ENCODE measurements at places on chromosomes 5 and 9.

GRCh38 chr5:113606298-113607134 lies 93.0 kb downstream of the YTHDC2 start:
- DNase-seq: peak; percentile 69

DNA sequence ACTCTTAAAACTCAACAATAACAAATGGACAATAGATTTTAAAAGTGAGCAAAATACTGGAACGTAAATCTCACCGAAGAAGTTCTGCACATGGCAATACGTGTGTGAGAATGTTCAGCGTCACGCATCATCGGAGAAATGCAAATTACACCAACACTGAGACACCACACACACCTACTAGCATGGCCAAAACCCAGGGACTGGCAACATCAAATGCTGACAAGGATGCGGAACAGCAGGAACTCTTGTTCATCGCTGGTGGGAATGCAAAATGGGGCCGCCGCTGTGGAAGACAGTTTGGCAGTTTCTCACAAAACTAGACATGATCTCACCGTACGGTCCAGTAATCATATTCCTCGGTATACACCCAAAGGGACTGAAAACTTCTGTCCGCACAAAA lies 21.6 kb upstream of the CLPTM1L start:
- no peak for DNase-seq

DNA sequence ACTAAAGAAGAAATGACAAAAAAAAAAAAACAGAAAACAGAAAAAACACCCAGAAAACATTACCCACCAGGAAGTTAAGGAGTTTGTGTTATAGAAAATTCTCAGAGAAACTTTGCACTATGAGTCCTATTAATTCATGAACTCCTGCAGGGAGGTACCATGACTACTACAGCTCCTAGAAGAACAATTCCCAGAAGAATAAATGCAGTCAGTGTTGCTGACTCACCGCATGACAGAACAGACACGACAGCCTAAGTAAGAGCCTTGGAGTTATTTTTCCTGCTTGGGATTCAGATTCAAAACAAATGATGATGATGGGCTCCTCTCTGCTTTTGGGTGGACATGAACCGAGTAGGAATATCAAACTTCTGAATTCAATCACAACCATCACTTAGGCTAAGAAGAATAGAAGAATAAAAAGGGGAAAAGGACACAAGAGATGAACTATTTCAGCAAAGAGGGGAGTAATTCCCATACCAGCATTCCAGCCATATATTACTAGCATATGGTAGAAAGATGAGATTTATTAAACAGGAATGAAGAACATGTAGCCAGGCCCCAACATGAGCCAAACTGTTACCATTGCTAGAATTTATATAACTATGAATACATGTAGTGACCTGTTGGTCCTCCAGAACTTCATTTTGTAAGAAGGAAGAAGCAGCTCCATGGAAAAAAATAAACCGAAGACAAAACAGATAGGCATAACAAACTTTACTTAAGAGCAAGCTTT lies 209.6 kb upstream of the PDE4D start:
- no peak for DNase-seq

GRCh38 chr9:93192721-93193387 lies 8.9 kb downstream of the WNK2 start:
- DNase-seq: no peak

DNA sequence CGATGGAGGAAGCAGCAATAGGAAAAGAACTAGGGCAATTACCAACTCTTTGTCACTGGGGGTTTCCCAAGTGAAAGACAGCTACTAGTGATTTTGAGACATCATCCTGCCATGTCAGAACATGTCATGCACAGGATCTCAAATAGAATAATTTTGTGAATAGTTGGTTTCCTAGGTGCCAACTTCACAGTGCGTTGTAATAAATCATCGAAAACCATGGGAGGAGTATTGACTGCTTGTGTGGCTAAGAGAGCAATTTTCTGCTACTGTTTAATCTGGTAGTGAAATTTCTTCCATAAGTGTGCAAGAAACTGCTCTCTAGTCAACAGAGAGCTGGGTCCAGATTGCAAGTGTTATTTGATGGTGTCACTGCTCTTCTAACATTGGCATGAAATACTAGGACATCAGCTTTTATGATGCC lies 168.6 kb downstream of the NNT start:
- DNase-seq: no peak

DNA sequence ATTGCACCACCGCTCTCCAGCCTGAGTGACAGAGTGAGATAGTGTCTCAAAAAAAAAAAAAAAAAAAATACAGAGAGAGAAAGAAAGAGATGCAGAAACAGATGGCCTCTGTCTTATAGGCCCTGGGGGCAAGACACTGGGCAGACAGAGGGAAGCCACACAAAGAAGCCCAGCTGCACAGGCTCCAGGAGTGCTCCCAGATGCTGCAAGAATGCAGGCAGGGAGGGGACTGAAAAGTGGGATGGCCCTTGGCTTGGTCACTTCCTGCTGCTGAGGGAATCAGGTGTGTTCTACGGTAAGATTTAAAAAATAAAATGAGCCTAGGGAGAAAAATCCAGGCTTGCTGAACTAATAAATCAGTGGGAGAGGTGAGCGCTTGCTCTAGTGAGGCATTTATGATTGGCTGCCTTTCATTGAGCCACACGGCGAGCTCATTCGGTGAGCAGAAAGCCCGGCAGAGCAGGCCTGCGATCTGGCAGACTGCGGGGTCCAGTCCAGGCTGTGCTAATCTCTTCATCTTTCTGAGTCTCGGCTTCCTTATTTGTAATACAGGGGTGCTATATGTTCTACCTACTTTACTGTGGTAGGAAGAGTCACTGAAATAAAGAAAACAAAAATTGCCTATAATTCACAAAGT lies 80.6 kb downstream of the RAD23B start:
- peak; percentile 98 for DNase-seq

GRCh38 chr5:116315531-116315930 lies 230.7 kb downstream of the COMMD10 start:
- no peak for DNase-seq
